Stimulated activated CD8-positive, alpha-beta memory T cell treated with anti-CD3 and anti-CD28 coated beads, Interleukin-4, amount 100 ng/mL, for 1 hour (primary cell): ENCODE measurements at places on chromosomes 6 and 20.

DNA sequence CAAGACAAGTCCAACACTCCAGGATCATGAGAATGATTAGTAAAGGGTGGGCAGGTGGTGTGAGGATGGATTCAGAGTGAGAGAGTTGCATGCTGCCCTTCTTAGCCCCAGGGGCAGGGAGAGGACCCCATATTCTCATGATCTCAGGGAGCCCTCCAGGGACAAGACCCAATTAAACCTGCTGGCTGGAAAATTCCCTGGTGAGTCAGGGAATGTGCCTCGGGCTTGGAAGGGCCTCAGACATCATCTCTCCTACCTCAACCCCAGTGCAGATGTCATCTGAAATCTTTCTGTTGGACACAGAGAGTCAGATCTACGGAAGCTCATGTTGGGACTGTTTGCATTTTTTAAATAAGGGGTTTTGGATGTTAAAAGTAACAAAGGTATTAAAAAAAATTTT is 9.2 kb upstream of the SIRPD start:
- no peak for DNase-seq

DNA sequence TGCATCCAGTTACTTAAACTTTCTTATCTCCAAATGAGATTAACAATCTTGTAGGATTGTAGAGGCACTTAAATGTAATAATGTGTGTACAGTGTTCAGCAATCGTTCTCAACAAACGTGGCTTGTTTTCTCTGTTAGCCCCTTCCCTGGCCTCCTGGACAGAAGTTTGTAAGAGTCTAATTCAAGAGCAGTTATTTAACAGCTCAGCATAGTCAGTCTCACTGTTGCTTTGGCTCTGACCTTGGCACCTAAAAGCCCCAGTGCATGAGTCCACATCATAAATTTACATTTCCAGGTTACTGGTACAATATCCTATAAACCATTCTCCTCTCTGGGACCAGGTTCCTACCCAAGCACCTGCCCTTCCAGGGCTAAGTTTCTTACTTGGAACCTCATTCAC is 11.5 kb upstream of the PHF3 start:
- no peak for DNase-seq

GRCh38 chr20:64079273-64080012 is at the start of gene RGS19:
RGS19 (minus strand) TSS chr20:64079518; CDS start chr20:64076886, 2,632 bp downstream.
- DNase-seq: no peak

- DNase-seq: peak; percentile 6
Measured at GRCh38 chr6:53066077-53066417, 843 bp downstream of the FBXO9 start.

- DNase-seq: no peak
Measured at GRCh38 chr20:14801591-14802325, 464.3 kb upstream of the FLRT3 start.

DNA sequence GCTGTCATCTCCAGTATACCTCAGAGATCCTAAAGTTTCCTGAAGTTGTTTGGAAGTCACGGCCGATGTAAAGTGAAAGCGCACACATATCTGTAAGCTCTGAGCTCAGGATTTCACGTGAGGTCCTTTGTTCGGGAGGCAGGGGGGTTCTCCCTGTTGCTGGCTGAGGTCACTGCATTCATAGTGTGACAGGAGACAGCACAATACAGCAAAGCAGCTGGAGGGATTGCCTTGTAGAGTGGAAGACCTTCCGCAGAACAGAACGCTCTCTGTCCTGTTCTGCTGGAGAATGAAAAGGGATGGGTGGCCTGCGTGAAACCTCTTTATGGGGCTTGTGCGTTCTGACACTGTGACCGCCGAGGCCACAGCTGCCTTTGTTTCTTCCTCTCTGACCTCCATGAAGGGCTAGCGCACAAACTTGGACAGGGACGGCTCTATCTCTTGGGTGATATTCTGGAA is 13.4 kb upstream of the SERPINB1 start:
- no peak for DNase-seq

DNA sequence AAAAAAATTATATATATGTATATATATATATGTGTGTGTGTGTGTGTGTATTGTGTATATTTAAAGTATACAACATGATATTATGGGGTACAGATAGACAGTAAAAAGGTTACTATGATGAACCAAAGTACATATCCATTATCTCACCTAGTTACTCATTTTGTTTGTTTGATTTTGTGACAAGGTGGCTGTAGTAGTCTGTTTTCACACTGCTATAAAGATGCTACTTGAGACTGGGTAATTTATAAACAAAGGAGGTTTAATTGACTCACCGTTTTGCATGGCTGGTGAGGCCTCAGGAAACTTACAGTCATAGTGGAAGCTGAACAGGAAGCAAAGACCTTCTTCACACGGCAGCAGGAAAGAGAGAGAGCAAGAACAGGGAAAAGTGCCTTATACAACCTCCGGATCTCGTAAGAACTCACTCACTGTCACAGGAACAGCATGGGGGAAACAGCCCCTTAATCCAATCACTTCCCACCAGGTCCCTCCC is 30.2 kb upstream of the DACT2 start:
- no peak for DNase-seq

DNA sequence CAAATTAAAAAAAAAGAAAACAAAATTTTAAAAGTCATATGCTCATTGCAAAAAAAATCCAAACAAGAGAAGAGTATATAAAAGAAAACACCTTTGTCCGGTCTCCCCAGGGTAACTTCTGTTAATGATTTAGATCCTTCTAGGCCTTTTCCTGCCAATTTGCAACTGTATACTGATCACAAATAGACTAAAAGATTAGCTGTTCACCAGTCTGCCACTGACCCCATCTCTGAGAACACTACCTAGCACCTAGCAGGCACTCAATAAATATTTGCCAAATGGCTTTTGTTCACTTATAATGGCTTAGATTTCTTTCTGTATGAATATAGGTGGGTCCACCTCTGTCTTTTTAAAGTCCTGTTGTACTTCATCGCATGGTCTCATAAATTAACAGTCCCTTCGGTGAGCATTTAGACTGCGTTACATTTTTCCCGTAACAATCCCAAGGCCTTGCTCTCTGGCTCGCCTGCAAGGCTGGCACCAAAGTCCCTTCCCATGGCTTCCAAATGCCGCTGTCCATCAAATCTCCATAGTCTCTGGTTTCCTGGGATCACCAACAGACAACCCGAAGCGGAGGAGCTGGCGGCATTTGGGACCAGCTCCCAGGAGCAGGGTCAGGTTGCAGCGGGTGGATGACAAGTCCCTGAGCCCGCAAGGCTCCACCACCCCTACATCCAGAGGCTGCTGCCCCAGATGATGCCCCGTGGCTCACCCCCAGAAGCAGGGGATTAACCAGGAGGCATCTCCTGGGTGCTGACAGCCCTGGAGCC is 11.8 kb downstream of the JPH2 start:
- DNase-seq: no peak

- no peak for DNase-seq
Measured at GRCh38 chr20:58227391-58228102, 906 bp downstream of the ANKRD60 start.

GRCh38 chr20:2302384-2303060 is 6.7 kb downstream of the TGM3 start:
- DNase-seq: no peak

- DNase-seq: no peak
Measured at GRCh38 chr6:14857001-14857400, 388.9 kb upstream of the JARID2 start.

DNA sequence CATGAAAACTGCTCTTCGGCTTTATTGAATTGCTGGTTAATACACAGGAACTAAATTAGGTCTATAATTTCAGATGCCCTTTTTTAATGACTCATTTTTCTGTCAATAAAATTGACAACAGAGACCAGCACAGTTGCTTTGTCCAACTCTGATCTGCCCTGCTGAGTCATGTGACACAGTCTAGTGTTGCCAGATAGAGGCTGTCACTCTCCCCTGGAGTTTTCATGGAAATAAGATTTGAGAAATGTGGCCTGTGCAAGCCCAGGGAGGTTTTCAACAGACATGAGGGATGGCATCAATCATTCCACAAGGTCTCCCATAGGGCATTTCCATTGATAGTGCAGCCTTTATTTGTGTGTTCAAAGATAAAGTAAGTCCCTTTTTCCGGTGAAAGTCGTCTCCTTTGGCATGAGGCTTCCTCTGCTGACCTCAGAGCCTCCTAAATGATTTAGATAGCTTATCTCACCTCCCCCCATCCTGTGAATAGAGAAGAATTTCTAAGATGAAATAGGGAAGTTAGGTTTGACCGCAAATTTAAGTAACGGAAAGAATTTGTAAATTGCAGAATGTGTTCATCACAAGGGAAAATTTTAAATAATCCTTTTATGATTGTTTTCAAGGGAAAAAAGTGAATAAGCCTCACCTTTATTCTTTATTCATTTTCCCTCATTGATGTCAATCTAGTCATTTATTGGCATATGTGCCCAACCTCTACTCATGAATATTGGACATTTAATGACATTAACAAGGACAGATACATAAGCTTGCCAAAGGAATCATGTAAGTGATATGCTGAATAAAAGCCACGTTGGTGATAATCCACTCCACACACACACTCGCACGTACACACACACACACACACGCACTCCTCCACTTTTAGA is 277.7 kb downstream of the ADGB start:
- no peak for DNase-seq

DNA sequence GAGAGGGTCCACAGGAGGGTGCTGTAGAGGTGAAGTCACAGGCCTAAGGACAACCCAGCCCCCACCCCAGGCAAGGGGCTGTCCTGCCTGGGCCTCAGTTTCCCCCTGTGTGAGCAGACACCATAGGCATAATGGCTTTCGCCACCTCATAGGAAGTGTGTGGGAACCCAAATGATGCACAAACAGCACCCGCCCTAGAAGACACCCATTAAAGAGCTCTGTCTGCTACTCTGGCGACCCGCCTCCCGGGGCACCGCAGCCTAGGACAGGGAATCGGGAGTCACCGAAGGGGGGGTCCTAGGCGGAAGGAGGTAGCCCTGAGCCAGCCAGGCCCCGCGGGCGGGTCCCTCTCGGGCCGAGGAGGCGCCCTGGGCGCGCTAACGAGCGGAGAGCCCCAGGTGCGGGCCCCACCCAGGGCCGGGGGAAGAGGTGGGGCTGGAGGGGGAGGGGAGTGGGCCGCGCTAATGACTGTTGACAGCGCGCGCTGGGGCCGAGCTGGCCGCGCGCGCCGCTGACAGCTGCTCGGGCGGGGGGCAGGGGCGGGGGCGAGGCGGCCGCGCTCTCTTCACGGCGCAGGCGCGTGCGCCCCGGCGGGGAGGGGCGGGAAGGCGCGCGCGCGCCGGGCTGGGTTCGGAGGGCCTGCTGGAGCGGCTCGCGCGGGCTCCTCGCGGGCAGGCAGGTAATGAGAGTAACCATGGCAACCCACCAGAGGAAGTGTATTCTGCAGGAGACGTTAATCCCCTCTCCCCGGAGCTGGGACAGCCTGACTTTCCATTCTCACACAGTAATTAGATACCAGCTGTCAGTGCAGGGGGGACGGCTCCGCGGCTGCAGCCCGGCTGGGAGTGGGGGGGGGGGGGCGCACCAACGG is 48.9 kb downstream of the NOL4L start:
- peak; percentile 37 for DNase-seq

DNA sequence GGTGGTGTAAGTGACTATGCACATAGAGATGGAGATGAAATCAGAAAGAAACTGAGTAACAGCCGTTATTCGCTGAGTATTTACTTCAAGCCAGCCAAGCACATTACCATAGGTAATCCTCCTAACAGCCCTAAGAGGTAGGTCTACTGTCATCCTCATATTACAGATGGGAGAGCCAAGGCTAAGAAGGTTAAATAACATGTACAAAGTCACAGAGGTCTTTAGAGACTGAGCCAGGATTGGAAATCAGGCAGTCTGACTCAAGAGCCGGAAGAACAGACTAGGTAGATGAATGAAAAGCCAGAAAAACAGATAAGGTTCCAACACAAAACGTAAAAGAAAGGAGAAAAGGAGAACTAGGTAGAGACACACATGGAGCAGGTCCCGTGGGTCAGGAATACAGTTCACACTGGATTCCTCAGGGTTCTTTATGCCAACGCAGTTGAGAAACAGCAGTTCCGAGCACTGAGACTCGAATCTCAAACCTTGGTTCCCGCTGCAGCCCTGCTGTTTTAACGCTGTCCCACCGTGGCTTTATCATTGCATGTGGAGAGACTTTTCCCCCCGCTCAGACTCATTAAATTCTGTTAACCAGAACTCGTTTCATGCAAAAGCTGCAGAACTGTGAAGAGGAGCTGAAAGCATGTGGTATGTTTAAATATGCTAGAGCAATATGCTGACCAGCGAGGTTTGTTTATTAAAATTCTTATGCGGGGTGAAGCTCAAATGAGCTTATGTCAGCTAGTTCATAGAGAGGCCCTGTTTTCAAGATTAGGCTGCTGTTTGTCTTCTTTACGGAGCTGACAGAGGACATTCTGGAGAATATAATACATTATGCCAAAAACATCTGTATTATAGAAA is 537.9 kb downstream of the CD83 start:
- no peak for DNase-seq

DNA sequence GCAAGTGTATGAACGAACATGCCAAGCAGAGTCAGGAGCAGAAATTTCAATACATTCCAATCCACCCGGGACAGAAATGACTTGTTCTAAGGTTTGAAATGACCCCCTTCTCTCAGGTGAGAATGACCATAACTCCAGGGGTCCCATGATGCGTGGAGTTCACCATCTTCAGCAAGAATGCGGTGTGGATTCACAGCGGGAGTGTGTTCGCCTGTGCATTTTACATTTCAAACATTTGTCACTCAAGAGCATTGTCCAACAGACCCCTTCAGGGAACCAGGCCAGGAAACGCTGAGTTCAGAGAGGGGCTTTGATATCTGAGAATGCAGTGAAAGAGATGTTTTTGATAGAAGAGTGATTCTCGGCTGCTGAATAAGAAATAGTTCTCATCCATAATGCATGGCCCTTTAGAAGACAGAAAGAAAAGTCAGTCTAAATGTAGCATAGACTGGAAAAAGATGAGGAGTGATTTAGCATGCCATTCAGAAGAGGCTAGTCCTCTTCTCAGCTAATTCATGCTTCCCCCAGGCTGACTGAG is 200.3 kb upstream of the KCNG1 start:
- no peak for DNase-seq

DNA sequence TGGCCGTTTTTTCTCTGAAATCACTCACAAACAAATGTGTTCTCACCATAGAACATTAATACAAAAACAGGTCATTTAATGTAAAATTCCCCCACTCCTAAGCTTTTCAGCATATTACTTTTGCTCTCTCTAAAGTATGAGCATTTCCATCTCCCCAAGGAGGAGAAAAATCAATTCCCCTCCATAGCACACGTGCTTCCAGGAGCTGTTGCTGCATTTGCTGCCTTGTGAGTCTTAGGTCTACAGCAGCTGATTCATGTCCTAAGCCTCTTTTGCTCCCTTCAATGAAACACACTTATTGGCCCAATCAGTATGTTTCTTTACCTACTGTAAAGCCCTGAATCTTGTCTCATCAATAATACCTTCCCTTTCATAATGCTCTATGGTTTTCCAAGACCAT is 6.4 kb upstream of the COL9A1 start:
- DNase-seq: no peak
